ENCODE measurements at places on chromosomes 6 and 20.
A peak's percentile ranks its signal among the peaks of the same experiment; 100 is the strongest.

DNA sequence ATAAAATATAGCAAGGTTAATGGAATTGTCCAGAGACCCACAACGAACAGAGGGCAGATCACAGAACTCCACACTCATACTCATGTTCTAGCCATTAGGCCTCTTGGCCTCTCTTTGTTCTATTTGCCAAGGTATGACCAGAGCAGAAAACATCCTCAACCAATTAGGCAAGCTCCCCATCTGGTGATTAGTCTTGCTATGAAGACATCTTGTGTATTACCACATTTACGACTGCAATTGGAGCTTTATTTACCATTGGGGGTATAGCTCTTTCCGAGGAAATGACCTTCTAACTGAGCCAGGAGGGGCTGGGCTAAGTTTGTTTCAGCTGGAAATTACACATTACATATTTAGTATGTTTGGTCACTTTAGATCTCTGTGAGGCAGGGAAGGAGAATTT, 593.9 kb downstream of the CD109 start:
- peak; percentile 3 for DNase-seq

GRCh38 chr6:145823328-145823944, 8.8 kb upstream of the FBXO30 start:
- no peak for DNase-seq

GRCh38 chr20:23147964-23148730, 62.0 kb upstream of the CD93 start:
- peak; percentile 71 for DNase-seq

DNA sequence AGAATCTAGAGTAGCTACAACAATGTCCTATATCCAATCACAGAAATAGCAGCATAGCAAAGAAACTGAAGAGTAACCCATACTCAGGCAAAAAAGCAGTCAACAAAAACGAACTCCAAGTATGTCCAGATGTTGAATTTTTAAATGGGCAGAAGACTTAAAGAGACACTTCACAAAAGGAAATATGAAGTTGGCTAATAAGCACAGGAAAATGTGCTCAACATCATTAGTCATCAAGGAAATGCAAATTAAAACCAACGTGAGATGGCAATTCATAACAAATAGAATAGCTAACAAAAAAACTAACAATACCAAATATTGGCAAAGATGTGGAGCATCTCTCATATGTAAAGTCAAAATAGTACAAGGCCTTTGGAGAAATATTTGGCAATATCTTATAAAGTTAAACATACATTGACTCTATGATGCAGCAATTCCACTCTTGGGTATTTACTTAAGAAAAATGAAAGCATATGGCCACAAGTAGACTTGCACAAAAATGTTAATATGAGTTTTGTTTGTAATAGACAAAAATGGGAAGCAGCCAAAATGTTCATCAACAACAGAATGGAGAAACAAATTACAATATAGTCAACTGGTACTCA, 37.7 kb downstream of the FRK start:
- DNase-seq = no peak

DNA sequence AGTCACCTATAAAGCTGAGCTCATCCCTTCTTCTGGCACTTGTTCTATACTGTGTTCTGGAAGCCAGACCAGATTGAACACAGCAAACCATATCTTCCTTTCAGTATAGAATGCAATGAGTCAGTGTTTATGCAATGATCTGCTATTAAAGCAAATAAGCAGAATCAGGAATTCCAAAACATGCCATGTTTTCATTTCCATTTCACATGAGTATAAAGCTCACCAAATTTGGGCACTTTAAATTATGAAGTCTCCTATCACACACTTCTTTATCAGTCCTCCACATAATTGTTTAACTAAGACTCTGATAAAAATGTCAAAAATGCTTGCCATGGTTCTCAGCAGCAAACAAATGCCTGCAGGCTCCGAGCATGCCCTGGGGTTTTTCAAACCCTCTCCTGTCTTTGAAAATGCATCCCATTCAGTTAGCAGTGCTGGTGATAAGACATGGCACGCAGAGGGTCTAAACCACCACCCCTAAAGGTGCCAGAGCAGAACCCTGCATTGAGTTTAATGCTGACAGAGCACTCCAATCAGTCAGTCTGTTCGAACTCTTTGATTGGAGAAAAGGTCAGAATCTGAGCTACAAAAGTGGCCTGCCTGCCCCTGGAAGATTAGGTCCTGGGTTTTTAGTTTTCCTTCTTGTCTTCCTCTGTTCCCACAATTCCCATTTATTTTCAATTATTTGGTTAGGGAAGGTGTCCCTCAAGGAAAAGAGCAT, 234.1 kb downstream of the GMPR start:
- DNase-seq = peak; percentile 74

DNA sequence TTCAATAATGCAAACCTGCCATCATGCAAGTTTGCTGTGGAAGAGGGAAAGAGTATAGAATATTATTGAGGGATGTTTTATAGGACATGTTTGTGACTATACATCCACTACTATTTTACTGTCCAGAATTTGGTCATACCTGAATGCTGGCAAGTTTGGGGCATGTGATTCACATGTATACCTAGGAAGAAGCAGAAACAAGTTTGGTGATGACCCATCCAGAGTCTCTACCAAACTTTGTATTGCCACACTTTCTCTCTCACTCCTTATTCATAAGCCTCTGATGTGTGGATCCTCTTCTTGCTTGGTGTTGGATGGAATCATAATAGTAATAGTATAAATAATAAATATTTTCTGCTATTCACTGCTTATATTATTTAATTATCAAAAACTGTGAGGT, 108.5 kb upstream of the FLRT3 start:
- no peak for DNase-seq

GRCh38 chr20:54174457-54175175, 830 bp upstream of the CYP24A1 start:
- DNase-seq = no peak

DNA sequence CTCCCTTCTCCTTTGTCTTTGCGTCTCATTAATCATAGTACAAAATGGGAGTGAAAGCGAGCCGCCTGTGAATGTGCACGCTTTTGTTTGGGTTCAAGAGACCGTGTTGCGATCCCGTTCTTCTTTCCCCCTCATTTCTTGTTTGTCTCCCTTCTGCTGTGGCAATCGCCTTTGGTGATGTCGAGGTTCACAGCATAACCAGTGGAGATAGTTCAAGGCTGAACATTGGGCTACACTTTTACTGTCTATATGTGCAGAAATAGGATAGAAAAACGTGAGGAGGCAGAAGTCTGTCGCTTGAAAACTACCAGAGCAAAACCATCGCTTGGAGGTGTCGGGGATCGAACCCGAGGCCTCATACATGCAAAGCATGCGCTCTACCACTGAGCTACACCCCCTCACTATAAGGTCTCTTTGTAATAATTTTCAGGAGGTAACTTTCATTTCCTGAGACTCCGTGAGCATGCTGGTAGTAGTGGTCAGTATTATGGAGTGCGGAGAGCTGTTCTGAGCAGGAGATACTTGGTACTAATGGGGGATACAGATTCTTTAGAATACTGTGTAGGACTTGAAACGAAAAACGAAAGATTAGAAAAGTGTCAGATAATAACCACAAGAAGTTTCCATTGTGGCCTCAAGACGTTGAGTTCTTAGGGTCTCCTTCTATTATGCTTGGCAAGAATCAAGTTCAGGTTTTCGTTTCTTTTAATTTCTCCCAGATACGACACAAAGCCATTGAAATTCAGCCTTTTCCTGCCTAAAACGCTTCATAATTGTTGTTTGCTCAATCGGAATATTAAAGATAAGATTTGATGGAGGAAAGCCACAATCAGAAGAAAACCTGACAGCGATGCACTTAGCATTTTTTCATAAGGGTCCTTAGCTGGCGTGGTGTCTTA, 106.6 kb downstream of the TRIM27 start:
- DNase-seq = peak; percentile 55

GRCh38 chr20:58695895-58696375, 3.3 kb downstream of the NPEPL1 start:
- DNase-seq = no peak

DNA sequence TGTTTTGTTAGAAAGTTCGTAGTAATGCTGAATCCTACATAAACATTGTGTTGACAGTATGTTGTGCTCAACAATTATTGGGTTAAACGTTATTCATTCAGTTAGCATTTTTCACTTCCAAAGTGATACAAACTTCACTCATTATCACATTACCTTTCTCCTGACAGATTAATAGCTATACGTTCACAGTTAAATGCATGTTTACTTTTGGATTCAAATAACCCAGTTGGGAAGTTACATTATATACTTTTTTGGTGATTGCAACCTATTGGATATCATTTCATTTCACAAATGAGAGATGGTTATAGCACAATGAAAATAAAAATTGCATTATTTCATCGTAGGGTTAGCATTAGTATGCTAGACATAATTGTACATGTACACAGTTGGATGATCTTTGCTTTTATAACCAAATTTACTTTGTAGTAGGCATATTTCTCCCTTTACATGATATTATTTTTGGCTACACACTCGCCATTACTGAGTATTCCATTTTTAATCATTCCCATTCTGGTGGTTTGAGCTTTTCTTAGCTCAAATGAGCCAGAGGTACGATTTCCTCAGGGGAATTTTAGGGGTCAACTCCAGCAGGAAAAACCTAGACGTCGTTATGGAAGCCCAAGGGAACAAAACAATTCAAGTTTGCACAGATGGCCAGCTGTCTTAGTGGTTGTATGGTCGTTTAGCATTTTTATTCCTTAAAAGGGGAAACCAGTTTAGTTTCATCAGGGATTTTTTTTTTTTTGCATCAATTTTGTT, 2.1 kb upstream of the HIVEP1 start:
- peak; percentile 77 for DNase-seq

GRCh38 chr6:52243282-52243893, 912 bp downstream of the IL17F start:
- DNase-seq = no peak

- no peak for DNase-seq
Measured at GRCh38 chr20:44133424-44133823, 53.6 kb downstream of the JPH2 start.

- no peak for DNase-seq
Measured at GRCh38 chr20:64077876-64078551, 1.3 kb downstream of the RGS19 start.

- no peak for DNase-seq
Measured at GRCh38 chr20:53020376-53020775, 48.2 kb downstream of the TSHZ2 start.

DNA sequence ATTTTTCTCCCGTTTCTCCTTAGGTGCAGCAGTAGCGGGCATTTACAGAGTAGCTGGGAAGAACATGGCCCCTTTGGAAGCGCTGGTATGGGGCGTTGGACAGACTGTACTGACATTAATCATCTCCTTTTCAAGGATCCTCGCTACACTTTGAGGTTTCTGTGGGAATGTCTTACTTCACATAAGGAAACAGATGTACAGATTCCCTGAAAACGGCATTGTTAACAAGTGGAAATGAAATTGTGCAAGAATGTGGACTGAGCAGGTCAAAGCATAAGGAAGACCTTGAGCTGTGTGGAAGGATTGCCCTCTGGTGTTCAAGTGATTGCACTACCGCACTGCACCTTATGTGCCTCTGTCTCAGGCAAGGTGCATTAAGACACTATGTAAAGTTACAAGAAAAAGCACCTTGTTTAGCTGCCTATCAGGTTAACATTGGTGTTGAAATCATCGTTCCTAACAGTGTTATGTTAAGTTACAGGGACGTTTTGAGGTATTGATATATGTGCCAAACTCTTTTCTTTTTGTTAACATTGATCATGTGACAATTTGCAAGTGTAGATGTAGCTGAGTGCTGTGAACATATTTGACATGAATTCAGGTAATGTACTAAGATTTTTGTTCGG, 38.0 kb downstream of the TMEM170B start:
- DNase-seq = peak; percentile 93

DNA sequence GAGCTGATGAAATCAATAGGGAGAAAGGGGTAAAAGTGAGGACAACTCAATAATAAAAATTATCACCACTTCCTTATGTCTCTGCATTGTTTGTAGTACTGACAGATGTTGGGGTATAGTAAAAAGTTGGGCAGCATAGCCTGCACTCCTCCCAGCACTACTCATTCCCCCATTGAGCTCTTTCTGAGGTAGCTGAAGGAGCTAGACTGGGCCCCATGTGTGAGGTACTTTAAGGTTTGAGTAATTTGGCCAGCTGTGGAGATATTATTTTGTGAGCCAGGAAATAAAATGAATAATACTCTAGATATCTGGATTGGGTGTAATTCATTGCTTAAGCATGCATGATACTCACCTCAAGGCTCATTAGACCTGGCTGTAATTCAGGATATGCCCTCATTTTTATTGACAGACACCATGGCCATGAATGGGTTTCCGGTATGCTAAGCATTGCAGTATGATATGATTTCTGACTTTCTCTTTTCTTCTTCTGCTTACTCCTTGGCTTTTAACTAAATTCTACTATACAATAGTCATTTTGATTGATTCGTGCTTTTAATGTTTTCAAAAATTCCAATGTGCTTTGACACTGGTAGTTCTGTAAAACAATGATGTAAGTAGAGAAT, 283.9 kb upstream of the RIMS1 start:
- DNase-seq = peak; percentile 42

GRCh38 chr6:93389192-93389591, 30.2 kb downstream of the EPHA7 start:
- no peak for DNase-seq
